ENCODE measurements at places on chromosomes 13 and 19. TPM values are rescaled to one million over a fixed set of nuclear protein-coding genes. Genes with fewer than 3 reads are reported as not detected.

DNA sequence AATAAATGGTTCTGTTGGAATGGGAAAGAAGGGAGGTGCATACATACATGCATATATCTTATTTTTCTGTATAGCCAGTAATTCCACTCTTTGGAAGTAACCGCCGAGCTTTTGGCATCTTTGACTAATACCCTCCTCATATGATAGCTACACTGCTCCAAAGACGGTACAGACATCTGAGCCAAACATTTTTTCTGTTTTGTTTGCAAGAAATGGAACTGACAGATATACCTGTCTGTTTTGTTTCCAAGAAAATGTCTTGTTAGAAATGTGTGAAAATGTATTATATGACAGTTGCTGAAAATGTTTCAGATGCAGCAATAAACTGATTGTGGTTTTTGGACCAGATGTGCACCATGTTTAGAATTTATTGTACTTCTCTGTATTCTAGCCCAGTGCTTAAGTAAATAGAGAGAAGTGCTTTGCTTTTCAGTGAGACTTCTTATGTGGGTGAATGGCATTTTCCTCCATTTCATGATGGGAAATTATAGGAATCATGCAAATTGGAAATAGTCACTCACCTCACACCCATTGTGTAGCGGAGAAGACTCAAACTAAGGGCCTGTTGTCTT lies 396.9 kb downstream of the KCNRG start:
- no peak for DNase-seq

SYT5 gene
- not detected for total RNA-seq

DNA sequence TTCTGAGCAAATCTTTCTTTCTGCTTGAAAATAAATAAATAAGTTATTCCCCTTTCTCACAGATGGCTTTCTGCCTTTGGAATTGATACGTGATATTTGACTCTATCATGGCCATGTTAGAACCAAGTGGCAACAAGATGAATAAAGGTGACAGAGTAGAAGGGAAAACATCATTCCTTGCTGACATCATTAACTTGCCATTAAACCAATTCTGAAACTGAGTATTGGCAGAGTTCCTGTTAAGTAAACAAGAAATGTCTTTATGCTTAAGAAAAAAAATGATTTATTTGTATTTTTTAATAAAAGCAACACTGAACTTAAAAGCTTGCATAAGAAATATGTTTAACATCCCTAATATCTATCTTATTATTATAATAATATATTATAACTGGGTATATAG lies 828.1 kb downstream of the PCDH9 start:
- no peak for DNase-seq

RAB3D gene
- total RNA-seq: 1.3 TPM

LILRA1 gene
- total RNA-seq: not detected

CALM3 gene
- total RNA-seq: 279 TPM

- DNase-seq: no peak
Measured at GRCh38 chr13:57633141-57633949, 1.8 kb downstream of the PCDH17 start.

GRCh38 chr13:71576571-71576970 lies 290.4 kb downstream of the DACH1 start:
- no peak for DNase-seq

OLFM2 gene
- not detected for total RNA-seq

TPGS1 gene
- total RNA-seq: 84.8 TPM

DNA sequence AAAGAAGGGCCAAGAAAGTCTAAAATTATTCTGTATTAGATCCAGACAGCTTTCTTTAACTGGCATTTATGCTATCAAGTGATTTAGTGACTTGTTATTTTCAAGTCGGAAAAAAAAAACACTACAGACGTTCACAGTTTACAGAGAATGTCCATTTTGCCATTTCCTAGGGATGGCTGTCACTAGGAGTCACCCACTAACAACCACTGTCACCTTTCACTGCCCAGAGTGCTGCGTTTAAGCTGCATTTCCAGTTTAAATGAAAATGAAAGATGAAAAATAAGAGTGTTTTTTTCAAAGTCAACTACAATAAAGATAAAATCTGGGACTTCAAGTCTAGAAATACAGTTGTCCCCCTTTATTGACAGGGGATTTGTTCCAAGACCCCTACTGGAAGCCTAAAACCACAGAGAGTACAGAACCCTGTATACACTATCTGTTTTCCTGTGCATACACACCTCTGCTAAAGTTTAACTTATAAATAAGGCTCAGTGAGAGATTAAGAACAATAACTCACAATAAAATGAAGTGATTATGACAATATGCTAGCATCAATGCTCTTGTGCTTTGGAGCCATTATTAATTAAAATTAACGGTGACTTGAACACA lies 112.5 kb downstream of the SACS start:
- DNase-seq: no peak

DNA sequence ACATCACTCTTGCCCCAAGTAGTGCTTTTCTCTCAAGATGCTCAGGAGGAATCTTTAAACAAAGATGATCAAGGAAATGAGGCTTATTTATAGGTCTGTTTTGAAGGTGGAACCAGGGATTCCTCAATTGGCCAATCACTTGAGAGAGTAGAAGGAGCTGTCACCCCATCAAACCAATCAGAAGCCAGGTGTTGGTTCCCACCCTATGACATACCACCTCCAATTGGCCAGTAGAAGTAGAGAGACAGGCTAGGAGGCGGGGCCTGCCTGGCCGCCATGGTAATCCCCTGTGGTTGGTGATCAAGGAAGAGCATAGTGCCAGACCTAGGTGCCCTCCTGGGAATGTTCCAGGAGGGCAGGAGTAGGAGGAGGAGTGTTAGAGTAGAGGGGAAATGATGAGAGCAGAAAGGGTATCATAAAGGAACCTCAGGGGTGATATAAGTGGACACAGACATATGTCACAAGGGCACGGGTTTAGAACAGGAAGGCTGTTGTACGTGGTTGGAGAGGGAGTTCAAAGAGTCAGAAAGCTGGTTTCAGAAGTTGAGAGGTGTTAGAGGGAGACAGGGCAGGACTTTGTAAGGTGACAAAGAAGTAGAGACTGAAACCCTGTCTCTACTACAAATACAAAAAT lies 10.5 kb downstream of the PMIS2 start:
- peak; percentile 26 for DNase-seq

SEMA6B gene
- total RNA-seq: 9.7 TPM

DNA sequence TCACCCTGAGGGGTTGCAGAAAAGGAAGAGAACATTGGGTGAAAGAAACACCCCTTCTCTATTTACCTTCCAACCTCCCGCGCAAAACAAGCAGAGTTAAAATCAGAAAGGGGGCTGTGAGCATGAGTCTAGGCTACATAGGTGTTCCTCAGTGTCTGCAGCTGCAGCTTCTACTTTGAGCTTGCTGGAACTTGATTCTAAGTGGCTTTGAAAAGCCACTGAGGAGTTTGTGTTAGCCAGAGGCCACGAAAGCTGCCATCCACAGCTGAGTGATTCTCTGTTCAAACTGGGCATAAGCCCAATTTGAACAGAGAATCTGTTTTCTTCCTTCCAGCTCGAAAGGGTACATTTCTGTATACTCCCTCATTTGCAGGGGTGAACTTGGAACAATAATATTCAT lies 343.9 kb downstream of the PCDH9 start:
- DNase-seq: no peak

DNA sequence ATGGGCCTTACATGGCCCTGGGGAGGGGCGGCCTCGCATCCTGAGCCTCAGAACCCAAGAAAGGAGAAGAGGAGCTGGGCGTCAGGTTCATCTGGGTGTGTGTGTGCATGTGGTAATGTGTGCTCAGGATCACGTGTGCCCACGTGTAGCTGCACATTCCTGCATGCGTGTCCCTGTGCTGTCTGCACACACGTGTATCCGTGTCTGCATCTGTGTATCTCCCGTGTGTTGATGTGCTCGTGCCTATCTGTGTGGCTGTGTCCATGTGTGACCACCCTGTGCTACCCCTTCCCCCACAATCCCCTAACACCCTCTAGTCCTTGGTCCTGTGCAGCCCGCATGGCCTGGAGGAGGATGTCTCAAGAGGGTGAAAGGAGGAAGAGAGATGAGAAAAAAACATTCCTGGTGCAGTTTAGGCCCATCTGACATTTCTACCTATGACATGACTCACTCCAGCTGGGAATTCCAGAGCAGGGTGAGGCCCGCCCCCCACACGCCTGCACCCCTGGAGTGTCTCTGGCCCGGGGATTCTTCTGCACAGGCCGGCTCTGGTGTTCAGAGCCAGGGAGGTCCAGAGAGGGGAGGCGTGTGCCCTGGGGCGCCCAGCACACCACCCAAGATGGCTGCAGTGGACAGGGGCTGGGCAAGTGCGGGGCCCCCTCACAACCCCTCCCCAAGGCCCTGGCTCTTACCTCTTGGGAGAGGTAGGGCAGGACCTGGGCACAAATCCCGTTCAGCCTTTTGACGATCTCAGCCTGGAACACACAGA lies 7.1 kb downstream of the TLE5 start:
- no peak for DNase-seq

ZNF253 gene
- total RNA-seq: 9.9 TPM

DNA sequence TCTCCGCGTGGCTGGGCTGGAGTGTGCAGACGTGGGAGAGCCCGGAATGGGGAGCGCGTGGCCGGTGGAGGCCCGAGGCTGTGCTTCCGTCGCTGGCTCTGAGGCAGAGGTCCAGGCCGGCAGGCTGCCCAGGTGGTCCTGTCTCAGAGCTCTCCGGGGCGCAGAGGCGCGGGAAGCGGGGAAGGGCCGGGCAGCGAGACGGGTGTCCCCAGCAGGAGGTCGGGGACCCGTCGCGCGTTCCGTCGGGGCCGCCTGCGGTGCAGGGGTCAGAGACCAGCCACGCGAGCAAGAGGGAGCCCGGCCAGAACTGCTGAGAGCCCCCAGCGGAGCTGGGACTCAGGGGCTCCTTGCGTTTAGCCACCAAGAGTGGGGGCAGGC lies 1.3 kb upstream of the C1QTNF9 start:
- no peak for DNase-seq

DNA sequence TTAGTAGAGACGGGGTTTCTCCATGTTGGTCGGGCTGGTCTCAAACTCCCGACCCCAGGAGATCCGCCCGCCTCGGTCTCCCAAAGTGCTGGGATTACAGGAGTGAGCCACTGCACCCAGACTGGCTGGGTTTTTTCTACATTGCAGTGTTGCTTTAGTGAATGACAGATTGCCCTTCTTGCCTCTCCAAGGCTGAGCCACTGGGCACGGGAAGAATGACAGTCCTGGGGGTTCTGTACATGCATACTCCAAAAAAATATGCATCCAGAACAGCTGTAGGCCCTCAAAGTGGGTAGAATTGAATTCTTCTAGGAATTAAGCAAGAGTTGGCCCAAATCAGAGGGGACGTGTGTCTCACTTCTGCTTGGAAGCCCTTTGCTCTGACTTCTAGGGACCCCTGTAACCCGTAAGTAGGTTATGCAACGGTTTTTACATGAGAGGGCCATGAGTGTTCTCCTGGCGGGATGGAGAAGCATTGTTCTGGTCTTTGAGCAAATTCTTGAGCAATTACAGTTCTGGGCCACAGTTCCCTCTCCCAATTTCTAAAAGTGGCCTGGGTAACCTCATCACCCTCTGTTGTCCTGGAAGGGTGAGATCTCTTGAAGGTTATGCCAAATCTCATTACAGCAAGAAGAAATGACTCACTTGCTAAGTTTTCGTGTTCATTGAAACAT lies 3.6 kb downstream of the ACTN4 start:
- peak; percentile 96 for DNase-seq

C5AR1 gene
- not detected for total RNA-seq

DNA sequence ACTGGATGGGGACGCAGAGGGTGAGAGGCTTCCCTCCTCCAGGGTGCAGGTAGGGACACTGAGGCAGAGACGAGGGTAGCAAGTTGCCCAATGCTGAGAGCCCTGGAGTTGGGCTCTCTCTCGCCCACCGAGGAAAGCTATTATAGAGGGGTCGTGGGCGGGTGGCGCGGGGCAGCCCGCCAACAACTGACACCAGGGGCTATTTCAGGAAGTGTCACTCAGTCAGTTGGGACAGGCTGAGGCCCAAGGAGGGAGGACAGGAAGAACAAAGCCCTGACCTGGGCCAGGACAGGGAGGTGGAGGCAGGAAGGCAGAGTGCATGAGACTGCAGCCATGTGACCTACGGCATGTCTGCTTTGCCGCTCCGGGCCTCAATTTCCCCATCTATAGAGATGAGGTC lies 29.9 kb downstream of the TINCR start:
- DNase-seq: no peak

DNA sequence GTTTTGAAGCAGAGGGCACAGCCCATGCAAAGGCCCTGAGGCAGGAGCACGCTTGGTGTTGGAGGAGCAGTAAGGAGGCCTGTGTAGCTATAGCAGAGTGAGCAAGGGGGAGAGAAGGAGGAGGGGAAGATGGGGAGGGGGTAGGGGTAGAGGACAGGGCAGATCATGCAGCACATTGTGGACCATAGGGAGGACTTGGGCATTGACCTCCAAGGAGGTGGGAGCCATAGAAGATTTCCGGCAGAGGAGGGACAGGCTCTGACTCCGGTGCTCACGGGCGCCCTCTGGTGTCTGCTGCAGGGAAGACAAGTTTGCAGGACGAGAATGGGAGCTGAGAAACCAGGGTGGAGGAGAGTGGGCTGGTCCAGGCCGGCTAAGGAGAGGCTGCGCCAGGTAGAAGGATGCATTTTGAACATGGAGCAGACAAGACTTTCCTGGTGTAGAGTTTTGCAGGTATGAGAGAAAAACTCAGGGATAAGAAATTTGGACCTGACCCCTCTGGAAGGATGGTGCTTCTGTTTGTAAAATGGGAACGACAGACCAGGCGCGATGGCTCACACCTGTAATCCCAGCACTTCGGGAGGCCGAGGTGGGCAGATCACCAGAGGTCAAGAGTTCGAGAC lies 13.7 kb upstream of the CREB3L3 start:
- DNase-seq: peak; percentile 51

ZNF579 gene
- 7.3 TPM for total RNA-seq

DNA sequence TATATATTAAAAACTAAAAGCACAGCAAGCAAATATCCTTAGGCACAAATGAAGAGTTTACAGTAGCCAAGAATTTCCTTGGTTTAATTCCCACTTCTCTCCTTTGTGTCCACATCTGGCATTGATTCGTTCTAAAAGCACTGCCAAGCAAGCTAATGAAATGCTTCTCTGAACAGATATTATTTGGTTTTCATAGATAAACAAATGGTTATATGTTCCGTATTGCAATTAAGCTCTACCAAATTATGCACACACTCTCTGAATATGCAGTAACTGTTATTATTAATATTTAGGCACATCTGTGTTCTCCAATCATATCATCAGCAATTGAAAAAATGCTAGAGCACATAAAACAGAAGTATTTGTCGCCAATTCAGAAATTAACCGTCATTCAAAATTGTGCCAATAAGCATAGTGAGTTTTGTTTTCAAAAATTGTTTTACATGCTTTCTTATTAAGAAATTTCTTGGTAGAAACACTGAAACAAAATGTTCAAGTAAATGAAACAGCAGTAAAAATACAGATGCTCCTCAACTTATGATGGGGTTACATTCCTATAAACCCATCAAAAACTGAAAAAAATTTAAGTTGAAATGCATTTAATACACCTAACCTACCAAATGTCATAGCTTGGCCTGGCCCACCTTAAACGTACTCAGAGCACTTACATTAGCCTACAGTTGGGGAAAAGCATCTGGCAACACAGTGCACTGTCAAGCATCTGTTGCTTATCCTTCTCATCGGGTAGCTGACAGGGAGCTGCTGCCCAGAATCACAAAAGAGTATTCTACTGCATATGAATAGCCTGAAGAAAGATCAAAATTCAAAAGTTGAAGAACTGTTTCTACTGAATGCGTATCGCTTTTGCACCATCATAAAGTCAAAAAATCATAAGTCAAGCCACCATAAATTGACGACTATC lies 2134.7 kb downstream of the PCDH9 start:
- DNase-seq: no peak

- DNase-seq: no peak
Measured at GRCh38 chr13:21537105-21537504, 66.9 kb downstream of the MICU2 start.
